Stimulated activated CD4-positive, alpha-beta T cell treated with anti-CD3 and anti-CD28 coated beads, Interleukin-12 subunit alpha, Interleukin-12 subunit beta, amount 100 ng/mL, for 4 hours (primary cell): ENCODE measurements at places on chromosomes 13 and 19.
A peak's percentile ranks its signal among the peaks of the same experiment; 100 is the strongest.

GRCh38 chr13:26707122-26708006, 53.2 kb downstream of the GPR12 start:
- DNase-seq: no peak

DNA sequence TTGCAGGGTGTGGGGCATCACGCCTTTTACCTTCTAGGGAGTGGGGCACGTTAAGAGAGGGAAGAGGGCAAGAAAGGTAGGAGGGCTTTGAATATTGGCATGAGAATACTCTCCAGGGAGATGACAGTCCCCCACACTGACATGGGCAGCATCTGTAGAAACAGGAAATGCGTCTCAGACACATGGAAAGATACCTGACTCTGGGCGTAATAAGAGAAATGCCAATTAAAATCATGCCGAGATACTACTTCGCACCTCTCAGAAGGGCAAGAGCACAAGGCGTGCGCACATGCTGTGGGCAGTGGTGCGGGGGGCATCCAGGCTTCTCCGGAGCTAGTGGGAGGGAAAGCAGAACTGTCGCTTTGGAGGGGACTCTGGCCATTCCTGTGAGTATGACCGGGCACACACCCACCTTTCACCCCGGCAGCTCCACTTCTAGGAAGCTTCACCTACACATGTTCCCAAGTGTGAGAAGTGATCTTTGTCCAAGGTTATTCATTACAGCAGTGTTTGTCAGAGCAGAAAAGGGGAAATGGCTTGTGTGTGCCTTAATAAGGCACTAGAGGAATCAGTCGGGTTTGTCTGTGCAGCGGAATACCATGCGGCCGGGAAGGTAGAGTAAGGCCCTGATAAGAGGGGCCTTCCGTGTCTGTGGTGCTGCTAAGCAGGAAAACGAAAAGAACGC, 99.5 kb downstream of the SIPA1L3 start:
- no peak for DNase-seq

GRCh38 chr13:48072304-48072703, 22.6 kb downstream of the MED4 start:
- DNase-seq: no peak

DNA sequence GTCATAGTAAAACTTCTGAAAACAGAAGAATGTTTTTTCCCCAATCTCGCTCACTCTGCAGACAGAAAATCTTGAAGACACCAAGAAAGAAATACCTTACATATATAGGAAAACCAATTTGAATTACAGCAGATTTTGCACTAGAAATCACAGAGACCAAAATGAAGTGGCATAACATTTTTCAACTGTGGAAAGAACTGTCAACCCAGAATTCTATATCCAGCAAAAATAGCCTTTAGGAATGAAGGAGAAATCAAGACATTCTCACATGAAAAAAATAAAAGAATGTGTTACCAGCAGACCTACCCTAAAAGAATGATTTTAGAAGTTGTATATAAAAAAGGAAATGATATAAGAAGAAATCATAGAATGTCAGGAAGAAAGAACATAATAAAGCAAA, 28.7 kb downstream of the CCDC122 start:
- no peak for DNase-seq

- no peak for DNase-seq
Observed at GRCh38 chr19:58498316-58499020, 13.3 kb downstream of the SLC27A5 start.

DNA sequence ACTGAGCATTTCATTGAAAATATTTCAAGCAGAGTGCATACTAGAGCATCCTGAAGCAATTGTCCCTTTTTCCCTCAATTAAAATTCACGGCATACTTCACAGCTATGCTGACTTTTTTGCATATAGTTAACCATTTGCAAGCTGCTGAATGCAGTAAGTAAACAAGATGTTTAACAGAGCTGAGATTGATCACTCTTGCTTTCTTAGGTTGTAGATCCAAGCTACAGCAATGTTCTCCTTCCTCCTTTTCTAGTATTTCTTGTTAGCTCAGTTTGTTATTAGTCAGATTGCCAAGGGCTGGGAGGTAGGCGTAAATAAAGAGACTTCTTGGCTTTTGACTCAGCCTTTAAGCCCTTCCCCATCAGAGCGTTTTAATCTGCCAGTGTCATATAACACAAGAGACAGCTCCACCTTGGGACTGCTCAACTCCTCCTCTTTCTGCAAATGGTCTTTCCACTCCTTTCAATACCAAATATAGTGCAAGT, at the start of gene SLITRK6:
SLITRK6 (minus strand) TSS at position 323 of the 486 bp plus-strand sequence. CDS start 2,911 bp downstream, outside the sequence.
- DNase-seq: no peak

DNA sequence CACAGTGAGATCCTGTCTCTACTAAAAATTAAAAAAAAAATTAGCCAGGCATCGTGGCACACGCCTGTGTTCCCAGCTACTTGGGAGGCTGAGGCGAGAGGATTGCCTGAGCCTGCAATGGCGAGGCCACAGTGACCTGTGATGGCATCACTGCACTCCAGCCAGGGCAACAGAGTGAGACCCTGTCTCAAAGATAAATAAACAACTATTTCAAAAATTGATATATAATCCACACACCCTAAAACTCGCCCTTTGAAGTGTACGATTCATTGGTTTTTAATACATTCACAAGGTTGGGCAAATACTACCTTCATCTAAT, 12.1 kb upstream of the TICAM1 start:
- DNase-seq: no peak

GRCh38 chr13:110431425-110432294, 124.6 kb downstream of the COL4A2 start:
- DNase-seq: no peak

GRCh38 chr19:15936173-15936572, 1.8 kb upstream of the CYP4F11 start:
- no peak for DNase-seq

GRCh38 chr19:57769345-57770131, at the start of gene ZNF586:
TSS of gene ZNF586 (plus strand) at chr19:57769676. CDS start at chr19:57769843, 167 bp downstream.
- peak; percentile 77 for DNase-seq

DNA sequence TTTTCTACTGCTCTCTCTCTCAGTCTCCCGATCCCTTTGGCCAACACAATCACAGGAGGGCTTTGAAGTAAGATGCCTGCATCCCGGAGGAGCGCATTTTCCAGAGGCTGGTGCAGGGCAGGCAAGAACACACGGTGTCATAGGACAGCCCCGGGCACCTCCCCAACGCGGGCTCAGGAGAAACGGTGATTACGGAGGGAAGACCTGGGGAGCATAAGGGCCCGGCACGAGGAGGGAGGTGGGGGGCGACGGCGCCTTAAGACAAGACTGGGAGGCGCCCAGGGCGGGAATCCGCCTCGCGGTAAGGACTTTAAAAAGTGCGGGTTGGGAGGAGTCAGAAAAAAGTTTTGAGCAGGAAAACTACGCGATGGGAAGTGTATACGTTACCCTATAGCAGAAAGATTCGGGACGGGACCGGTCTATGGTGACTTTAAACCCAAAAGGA, 18.7 kb upstream of the ZNF888 start:
- peak; percentile 4 for DNase-seq

- no peak for DNase-seq
Observed at GRCh38 chr13:45162821-45163220, 38.0 kb downstream of the KCTD4 start.

GRCh38 chr13:93304868-93305613, 78.4 kb downstream of the GPC6 start:
- no peak for DNase-seq
